A172 (cell line): ENCODE measurements at places on chromosomes 5 and 9.

GRCh38 chr9:137138058-137138721 is 764 bp upstream of the GRIN1 start:
- DNase-seq: no peak

DNA sequence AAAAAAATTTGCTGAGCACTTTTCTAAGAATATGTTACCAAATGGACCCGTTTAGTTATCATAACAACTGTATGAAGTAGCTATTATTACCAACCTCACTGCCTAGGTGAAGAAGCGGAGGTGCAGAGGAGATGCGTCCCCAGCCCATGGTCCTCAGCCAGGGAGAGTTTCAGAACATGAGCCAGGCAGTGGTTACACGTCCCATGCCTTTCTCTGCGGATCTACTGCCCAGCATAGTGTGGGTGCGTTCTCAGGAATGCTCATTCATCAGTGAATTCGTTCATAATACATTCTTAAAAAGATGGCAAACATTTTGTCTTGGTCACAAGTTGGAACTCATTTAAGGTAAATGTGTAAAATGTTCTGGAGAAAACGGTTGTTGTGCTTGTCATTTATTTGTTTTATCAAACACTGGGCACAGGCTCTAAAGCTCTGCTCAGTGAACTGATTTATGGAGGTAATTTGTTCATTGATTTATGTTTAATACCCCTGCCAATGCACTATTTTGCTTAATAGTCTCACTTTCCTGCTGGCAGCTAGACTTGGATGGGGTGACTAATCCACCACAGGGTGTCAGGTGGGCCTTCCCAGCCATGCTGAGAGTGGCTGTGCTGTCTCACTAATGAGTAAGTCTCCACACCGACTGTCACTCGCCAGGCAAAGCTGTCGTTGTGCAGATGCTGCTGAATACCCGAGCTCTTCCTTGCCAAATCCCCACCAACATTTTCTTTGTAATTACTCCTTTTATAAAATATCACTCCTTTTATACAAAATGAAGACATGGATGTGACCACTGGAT is 248.8 kb downstream of the TENT4A start:
- DNase-seq: peak; percentile 14

DNA sequence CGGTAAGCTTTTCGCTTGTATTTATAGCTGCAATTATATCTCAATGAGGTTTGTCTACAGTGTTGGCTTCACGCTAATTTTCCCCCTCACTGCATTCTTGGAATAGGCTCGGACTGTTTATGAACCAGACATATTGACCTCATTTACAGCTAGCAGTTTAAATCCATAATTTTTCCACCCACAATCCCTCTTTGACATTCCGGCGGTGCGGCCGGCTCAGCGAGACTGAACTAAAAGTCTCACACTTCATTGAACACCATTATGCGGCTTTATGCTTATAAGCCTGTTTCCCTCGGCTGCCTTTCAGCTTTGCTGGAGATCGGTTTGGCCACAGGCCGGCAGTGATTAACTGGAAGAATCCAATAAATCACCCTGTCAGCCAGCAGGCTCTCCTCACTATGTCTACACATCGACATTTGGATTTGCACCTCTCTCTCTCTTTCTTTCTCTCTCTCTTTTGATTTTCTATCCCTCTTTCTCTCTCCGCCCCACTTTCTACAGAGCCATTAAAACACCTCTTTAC is 315.0 kb upstream of the TLE4 start:
- DNase-seq: peak; percentile 86

DNA sequence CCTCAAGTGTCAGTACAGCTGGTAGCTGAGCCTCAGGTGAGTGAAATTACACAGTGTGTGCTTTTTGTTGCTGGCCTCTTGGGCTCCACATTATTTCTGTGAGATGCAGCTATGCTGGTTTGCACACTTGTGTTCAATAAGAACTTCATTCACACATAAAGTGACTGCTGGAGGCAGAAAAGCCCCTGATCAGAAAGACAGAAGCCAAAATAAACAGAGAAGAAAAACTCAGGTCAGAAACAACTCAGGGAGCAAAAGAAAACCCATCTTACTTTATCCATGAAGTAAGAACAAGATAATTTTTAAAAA is 15.1 kb downstream of the PNPLA7 start:
- no peak for DNase-seq

DNA sequence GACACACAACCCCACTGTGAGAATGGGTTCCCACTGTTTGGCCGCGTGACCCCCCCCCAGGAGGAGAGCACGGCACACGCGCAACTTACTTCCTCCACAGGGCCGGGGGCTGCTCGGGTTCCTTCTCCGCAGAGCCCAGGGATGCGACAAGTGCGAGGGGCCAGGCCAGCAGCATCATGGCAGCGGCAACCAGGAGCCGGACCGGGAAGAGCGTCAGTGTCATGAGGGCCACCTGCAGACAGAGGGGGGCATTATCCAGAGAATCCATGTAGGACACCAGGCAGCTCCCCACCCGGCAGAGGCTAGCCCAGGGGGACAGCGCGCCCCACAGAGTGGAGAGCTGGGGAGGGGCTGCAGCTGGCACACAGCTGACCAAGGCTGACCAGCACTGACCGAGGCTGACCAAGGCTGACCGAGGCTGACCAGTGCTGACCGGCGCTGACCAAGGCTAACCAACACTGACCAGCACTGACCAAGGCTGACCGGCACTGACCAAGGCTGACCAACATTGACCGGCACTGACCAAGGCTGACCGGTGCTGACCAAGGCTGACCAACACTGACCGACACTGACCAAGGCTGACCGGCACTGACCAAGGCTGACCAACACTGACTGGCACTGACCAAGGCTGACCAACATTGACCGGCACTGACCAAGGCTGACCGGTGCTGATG is 22.3 kb downstream of the LPCAT1 start:
- DNase-seq: no peak

GRCh38 chr5:74232276-74232675 is 408.3 kb downstream of the ENC1 start:
- peak; percentile 87 for DNase-seq

- no peak for DNase-seq
Observed at GRCh38 chr5:74894351-74894750, 28.2 kb upstream of the FAM169A start.

DNA sequence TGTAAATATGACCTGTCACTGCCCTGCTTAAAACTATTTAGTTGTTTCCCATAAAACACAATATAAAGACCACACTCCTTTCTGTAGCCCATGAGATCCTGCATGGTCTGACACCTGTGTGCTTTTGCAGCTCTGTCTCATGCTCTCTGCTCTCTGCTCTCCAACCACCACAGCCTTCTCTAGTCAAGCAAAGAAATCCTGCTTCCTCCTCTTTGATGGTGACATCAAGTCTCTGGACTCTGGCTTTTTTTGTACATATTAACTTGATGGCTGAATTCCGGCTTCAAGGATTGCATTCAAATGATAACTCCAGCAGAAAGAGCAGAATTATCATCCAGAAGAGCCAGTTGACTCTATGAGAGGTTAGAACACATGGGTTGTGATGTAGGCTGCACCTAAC is 58.2 kb downstream of the CHSY3 start:
- no peak for DNase-seq

- DNase-seq: no peak
Observed at GRCh38 chr5:172421-172820, 18.9 kb upstream of the LRRC14B start.

- no peak for DNase-seq
Observed at GRCh38 chr5:116959843-116960242, 385.2 kb upstream of the SEMA6A start.

DNA sequence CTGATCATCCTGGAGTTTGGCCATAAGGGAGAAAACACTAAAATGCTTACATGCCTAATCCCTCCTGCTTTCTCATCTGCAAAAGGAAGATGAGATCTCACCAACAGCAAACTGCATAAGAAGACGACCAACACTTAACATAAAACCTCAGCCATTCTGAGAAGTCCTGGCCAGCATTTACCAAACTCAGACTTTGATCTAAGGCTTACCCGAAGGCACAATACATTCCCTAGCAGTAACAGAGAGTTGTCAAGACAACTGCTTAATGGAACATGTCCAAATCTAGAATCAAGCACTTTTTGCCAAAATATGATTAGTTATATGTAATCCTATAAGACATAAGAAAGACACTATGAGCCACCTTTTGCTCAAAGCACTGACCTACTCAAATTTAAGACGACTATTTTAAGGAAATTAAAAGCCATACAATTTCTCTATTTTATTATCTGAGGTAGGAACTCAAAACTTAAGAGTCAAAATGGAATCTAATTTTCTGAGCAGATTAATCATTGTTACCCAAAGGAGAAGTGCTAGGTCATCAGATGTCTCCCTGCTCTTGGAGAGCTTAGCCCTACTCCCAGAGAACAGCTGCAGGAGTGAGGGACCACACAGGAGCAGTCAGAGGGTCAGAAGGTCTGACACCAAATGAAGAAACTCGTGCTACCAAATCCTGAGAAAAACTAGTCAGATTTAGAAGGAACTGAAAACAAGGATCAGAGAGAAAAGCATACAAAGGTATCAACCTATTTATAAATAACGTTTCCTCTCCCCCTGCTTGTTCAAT is 39.3 kb downstream of the EPB41L4A start:
- no peak for DNase-seq

DNA sequence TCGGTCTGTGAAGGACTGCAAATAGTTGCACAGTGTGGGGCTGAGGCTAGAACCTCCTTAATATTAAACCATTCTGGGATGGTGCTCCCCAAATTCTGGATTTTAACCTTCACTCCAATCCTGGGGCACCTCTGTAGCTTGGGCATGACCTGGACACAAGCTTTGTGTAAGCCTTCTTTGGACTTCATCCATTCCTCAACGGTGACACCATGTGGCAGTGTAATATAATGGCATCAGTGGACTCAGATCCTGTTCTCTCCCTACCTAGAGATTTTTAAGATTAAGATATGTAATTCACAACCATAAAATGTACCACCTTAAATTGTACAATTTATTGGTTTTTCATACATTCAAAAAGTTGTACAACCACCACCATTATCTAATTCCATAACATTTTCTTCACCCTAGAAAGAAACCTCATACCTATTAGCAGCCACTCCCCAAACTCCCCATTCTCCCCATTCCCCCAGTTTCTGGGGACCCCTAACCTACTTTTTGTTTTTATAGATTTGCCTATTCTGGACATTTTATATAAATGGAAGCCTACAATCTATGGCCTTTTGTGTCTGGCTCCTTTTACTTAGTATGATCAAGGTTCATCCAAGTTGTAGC is 4.8 kb upstream of the PLGRKT start:
- peak; percentile 62 for DNase-seq

DNA sequence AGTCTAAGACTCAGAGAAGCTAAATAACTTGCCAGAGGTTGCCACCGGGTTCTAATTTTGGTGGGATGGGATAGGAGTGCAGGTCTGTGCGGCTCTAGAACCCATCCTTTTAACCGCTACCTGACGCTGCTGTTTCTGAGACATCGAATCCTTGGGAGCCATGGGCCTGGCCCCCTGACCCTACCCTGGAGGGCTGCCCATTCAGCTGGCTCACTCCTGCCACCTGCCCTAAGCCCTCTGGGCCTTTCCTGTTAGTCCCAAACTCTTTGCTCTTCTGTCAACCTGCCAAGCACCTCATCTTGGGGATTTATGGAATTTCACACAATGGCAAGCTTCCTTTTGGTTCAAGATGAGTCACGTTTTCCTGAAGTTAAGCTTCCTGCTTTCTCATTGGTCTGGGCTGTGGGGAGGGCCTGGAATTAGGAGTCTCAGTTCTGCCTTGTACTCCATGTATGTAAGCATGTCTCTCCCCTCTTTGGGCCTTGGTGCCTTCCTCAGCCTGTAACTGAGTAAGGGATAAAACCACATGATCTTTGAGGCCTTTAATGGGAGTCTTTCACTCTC is 26.6 kb downstream of the ENHO start:
- peak; percentile 40 for DNase-seq

DNA sequence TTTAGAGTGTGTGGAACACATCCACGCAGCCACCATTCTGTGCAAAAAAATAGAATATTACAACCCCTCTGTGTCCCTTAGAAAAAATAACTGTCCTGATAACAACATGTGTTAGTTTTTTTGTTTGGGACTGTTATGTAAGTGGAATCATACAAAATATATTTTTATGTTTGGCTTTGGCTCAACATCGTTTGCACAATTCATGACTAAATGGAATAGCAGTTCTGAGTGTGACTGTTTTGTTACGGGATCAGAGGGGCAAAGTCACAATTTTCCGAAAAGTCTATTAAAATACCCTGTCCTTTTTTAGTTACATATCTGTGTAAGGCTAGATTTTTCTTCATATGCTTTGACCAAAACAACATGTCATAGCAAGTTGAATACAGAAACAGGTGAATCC is 12.8 kb downstream of the MTREX start:
- no peak for DNase-seq

GRCh38 chr9:136085815-136086212 is 9.3 kb downstream of the NACC2 start:
- no peak for DNase-seq

DNA sequence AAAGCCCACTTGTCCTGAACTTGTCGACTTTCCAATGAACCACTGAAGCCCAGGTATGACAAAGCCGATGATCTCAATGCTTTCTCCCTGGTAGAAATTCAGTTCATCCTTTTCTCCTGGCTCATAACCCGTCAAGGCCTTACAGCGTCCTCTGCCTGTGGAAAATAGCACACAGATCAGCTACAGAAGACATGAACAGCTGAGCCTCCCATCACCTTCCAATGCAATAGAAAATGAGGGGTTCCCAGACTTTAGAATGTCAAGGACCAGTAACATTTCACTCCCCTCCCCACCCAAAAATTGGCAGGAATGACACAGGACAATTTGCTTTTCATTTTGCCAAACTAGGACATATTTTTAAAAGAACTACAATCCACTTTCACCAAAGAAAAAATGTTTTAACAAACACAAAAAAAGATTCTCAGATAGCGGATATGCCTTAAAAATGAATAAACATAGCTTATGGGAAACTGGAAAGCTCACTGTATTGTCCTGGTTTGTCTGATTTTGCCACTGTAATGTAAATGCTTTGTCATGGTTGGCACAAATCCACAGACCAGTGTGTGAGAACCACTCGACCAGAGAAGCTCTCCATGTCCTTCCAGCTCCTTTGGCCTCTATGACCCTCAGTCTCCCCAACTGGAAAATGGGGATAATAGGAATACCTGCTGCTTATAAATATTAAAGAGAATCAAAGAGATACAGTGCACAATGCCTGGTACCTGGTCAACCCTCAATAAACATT is 24.4 kb downstream of the SH3TC2 start:
- DNase-seq: no peak

DNA sequence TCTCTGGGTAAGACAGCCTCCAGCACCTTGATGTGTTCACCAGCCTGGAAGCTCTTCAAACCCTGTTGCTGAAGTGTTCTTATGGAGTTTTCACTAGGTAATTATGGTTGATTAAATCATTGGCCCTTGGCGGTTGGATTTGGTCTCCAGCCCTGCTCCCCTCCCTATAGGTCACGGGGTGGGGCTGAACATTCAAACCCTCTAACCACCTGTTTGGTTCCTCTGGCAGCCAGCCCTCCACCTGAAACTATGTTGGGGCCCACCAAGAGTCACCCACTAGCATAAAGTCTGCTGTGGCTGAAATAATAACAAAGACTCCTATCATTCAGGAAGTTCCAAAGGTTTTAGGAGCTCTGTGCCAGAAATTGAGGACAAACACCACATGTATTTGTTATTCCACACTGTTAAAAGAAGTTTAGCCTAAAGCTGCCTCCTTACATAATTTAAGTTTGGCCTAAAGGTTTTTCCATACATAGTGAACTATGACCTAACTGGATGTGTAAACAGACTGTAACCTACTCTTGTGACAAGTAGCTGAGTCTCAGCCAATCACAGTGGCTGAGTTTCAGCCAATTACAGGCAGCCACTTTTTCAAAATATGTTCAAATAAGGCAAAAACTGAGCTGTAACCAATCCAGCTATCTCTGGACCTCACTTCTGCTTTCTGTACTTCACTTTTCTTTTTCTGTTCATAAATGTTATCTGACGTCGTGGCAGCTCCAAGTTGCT is 34.8 kb downstream of the TMEM252 start:
- DNase-seq: no peak
